ENCODE measurements at places on chromosomes 11 and 22.
A peak's percentile ranks its signal among the peaks of the same experiment; 100 is the strongest.

DNA sequence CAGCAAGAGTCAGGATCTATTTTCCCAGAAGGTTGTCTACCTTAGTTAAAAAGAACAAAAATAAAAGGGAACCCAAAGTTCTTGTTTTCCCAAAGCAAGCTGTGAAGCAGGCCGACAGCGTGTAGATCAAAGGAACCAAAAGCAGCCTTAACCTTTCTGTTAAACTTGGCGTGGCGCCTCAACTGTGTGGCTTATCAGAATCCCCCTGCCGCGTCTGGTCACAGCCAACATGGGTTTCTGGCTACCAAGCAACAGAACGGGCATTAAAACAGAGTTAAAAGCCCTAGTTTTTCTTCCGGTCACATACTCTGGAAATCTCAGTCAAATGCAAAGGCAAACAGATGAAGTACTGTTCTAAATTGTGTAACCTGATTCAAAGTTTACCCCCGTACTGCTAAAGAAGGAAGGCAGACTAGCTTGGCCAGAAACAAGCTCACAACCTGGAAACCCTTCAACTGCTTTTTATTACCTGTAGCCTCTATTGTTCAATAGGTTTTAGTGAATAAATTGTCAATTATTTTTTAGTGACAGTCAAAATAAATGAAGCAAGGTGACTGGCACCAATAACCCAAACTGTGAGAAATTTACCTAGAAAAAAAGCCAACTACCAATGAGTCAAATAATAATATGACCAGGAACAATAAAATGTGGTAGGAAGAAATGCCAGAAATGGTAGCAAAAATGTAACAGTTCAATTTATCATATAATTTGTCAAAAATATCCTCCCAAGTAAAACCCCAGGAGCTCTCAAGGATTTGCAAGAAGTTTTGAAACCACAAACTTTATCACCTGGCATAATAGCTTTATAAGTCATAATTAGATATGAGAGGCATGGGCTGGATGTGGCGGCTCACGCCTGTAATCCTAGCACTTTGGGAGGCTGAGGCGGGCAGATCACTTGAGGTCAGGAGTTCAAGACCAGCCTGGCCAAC lies 21.4 kb downstream of the CHKA start:
- no peak for DNase-seq

DNA sequence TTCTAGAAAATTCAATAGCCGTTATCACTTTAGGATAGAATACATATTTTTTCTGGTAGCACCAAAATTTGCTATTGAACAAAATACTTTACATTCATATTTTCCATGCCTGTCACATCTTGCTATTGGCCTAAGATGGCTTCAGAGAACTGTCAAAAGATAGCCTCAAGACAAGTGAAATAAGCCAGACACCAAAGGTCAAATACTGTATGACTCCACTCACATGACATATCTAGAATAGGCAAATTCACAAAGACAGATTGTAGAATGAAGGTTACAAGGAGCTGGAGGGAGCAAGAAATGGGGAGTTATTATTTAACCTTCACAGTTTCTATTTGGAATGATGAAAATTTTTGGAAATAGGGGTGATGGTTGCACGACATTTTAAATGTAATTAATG lies 223.7 kb upstream of the ZC3H12C start:
- no peak for DNase-seq

GRCh38 chr11:26323837-26324236 lies 8.1 kb upstream of the ANO3 start:
- DNase-seq = no peak

DNA sequence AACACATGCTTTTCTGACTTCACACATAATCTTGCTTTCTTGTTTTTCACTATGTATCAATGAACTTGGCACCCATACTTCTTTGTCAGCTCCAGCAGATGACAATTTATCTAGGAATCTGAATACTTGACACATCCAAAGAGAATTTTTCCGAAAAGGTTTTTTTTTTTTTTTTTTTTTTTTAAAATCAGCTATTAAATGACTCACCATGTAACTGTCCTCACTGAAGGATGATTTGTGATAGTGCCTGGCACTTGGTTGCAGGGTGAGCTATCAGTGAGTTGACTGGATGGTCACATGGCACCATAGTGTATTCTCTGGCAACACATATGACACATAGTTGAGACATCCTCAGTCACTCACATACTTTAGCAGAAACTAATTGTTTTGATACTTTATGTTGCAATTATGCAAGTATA lies 133.4 kb upstream of the E2F8 start:
- DNase-seq = peak; percentile 99

GRCh38 chr11:64716473-64717267 lies 6.3 kb downstream of the NRXN2 start:
- DNase-seq = no peak

DNA sequence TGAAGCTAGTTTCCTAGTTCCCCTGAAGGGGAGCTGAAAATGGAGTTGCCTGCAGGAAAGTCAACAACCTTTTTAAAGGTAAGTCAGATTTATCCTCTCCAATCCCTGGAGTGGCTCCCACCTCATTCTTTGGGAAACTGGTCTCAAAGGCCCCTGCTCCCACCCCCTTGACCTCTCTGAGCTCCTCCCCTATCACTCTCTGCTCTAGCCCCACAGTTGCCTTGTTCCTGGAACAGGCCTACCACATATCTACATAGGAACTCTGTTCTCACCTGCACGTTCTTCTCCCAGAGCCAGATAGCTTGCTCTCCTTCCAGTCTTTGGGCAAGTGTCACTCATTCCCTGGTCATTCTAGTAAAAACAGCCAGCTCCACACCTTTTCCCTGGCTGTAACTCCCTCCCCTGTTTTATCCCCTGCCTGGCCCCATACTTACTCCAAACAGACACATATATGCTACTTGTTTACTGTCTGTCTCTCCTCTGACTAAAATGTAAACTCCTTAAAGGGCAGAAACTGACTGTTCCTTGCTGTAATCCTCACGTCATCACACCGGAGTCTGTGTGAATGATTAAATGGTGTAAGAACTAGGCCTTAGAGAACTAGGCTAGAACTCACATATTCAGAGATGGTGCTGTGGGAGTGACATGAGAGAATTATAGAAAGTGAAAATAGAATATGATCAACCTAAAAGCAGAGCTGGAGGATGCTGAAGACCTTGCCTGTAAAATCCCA lies 53.3 kb downstream of the TCF20 start:
- no peak for DNase-seq

DNA sequence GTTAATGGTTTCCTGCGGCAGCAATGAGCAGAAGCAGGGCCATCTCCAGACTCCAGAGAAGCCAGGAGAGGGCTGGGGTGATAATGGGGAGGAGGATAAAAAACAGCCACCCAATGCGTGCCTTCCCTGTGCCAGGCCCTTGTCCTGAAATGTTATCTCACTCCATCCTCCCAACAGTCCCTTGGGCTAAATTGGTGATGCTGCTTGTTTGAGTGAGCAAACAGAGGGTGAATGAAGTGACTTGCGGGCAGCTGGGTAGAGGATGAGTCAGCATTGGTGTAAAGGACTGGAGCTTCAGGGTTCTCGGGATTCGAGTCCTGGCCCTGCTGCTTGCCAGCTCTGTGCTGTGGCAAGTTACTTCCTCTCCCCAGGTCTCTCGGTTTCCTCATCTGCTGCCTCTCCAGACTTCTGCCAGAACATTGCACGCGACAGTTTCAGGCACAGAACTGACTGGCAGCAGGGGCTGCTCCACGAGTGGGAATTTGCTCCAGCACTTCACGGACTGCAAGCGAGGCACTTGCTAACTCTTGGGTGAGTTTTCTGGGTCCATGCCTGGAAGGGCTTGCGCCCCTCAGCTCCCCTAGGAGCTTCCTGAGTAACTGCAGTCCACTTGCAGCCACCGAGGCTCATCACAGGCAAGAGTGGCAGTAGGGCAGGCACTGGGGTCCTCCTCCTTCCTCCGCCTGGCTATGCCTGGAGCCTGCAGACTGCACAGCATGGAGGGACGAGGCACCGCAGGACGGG lies at the start of gene P2RY6:
Gene P2RY6 (plus strand): TSS at position 403 of the 744 bp plus-strand sequence. CDS start 24,181 bp downstream, outside the sequence.
- DNase-seq = peak; percentile 86

DNA sequence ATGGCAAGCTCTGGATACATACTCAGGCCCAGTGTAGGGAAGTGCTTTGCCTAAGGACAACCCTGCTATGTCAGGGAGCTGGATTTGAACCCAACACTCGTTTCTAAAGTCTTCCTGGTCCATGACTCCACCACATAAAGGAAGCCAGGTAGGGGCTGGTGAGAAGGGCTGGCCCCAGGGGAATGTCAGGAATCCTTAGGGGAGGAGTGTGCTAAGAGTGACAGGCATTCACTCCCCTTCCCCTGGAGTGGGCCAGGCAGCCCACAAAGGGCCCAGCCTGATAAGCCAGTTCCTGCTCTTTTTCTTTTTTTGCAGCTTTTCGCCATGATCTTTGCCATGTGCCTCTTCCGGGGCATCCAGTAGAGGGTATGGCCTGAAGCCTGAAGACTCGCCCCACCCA lies 21.9 kb downstream of the TP53I11 start:
- no peak for DNase-seq

DNA sequence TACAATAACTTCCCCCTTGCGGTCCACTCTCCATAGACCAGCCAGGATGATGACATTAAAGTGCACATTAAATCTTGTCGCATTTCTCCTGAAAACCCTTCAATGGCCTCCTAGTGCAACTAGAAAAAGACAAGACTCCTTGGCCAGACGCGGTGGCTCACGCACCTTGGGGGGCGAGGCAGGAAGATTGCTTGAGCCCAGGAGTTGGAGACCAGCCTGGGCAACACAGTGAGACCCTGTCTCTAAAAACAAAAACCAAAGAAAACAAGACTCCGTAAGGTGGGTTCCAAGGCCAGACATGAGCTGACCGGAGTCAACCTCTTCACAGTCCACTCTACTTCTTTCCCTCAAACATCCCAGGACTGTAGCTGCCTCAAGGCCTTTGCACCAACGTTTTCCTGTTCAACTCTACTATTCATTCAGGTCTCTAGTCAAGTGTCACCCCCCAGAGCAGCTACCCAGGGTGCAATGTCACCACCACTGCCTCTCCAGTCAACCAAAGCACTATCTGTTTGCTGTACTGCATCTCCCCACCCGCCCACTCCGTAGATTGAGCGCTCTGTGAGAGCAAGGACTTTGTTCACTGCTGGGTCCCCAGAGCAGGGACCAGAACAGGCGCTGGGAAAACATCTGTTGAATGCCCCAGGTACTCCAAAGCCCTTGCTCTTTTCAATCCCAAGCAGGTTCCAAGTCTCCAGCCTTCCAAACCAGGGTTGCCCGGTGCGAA lies 739 bp downstream of the ZMAT5 start:
- DNase-seq = no peak

- peak; percentile 7 for DNase-seq
Observed at GRCh38 chr11:106329273-106330018, 252.0 kb downstream of the AASDHPPT start.

GRCh38 chr11:9313648-9314290 lies 624 bp downstream of the TMEM41B start:
- peak; percentile 32 for DNase-seq
